ENCODE measurements at places on chromosomes 12 and 14. TPM values are rescaled to one million over a fixed set of nuclear protein-coding genes. Genes with fewer than 3 reads are reported as not detected.

PLEKHG7 gene
- polyA plus RNA-seq: 0.45 TPM

SIX4 gene
- 0.75 TPM for polyA plus RNA-seq

HHIPL1 gene
- 0.32 TPM for polyA plus RNA-seq

KRT72 gene
- polyA plus RNA-seq: not detected

FSCB gene
- not detected for polyA plus RNA-seq

DPY19L2 gene
- 17.8 TPM for polyA plus RNA-seq

LYZ gene
- 7.1 TPM for polyA plus RNA-seq

RTL1 gene
- not detected for polyA plus RNA-seq

MGAT2 gene
- polyA plus RNA-seq: 11.9 TPM

GPR65 gene
- polyA plus RNA-seq: 0.62 TPM

MSRB3 gene
- 10.3 TPM for polyA plus RNA-seq

PRIMA1 gene
- 1.0 TPM for polyA plus RNA-seq

OR5AU1 gene
- not detected for polyA plus RNA-seq

USP44 gene
- 0.52 TPM for polyA plus RNA-seq

GARIN6 gene
- not detected for polyA plus RNA-seq

LRRC9 gene
- not detected for polyA plus RNA-seq

TAS2R19 gene
- polyA plus RNA-seq: not detected

PAH gene
- 193 TPM for polyA plus RNA-seq

SLCO1B3 gene
- not detected for polyA plus RNA-seq

ADCY4 gene
- 19.2 TPM for polyA plus RNA-seq

SLC25A21 gene
- polyA plus RNA-seq: 1.3 TPM

IFI27L2 gene
- polyA plus RNA-seq: 223 TPM

SMAGP gene
- 22.8 TPM for polyA plus RNA-seq

EPYC gene
- polyA plus RNA-seq: not detected

ATP2A2 gene
- 37.2 TPM for polyA plus RNA-seq

MYO1H gene
- 0.56 TPM for polyA plus RNA-seq

RNASE7 gene
- not detected for polyA plus RNA-seq

LRRK2 gene
- 8.6 TPM for polyA plus RNA-seq

GPR84 gene
- polyA plus RNA-seq: not detected

MANSC1 gene
- polyA plus RNA-seq: 14.1 TPM

C3AR1 gene
- polyA plus RNA-seq: 2.9 TPM

SLC41A2 gene
- polyA plus RNA-seq: 3.2 TPM

FUT8 gene
- polyA plus RNA-seq: 8.2 TPM

ASCL1 gene
- polyA plus RNA-seq: not detected

Data from kidney (tissue), 22 donors.